ENCODE measurements at places on chromosomes 7 and 10.

- no peak for DNase-seq
These were observed 128.2 kb downstream of the UBE2H start for GRCh38 chr7:129824291-129825208.

- no peak for DNase-seq
These were observed 166.8 kb downstream of the SUGCT start for GRCh38 chr7:40301486-40302068.

DNA sequence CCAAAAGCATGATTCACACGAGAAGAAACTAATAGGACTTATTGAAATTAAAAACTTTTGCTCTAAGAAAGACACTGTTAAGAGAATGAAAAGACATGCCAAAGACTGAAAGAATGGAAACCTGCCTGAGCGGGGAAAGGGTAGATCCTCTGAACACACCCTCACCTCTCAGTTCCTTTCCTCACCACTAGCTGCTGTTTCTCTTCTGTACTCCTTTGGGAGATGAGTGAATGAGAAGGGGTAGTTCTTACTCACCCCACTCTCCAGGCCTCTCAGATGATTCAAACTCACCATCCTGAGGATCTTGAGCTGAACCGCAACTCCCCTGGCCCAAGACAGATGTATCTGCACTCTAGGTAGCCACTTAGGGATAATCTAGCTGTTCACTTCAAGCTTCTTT lies 41.9 kb downstream of the IQUB start:
- DNase-seq = no peak

DNA sequence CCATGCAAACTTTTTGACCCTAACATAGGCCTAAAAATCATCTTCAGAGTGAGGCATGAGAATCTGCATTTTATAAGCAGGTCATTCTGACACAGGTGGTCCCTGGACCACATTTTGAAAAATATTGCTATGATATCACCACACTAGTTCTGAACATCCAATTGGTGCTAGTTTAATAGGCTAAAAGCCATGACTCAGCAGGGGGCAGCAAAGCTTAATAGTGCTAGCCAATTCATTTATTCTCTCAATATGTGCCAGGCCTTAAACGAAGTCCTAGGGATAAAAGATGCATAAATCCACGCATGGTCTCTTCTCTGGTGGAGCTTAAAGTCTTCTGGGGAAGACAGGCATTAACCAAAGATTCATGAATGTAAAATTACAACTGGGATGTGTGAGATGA lies 10.2 kb upstream of the SLC25A28 start:
- DNase-seq = no peak

DNA sequence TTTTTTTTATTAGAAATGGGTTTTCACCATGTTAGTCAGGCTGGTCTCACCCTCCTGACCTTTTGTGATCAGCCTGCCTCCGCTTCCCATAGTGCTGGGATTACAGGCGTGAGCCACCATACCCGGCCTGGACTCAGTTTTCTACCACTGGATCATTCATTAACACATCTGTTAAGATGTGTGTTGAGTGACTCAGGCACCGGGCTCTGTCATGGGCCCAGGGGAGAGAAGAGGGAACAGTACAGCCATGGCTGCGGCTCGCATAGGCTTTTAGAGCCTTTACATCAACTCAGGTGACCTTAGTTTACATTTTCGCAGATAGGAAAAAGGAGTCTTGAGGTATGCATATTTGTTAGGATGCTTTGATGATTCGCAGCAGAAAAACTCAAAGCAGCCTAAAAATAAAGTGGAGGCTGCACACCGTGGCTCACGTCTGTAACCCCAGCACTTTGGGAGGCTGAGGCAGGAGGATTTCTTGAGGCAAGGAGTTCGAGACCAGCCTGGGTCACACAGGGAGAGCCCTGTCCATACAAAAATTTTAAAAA lies 3.1 kb upstream of the ARPC1B start:
- DNase-seq = no peak

- DNase-seq = no peak
These were observed 51.7 kb downstream of the HSPA12A start for GRCh38 chr10:116690356-116691322.

Data from bone marrow (tissue), 2 donors.